ENCODE measurements at places on chromosomes 6 and 20.

- H3K27me3 ChIP-seq, result no peaks in the 10 kb centered on the region
- DNase-seq, result peak; percentile 60
- peaks cover 8% of the 10 kb centered on the region for H3K36me3 ChIP-seq
- H3K27ac ChIP-seq, result peak overlapping the region; percentile 98
- H3K4me1 ChIP-seq, result peaks cover 5% of the 10 kb centered on the region
- H3K4me3 ChIP-seq, result peak overlapping the region; percentile 93
These were observed 3.1 kb upstream of the MYL9 start for GRCh38 chr20:36538026-36538722.

- no peaks in the 10 kb centered on the region for H3K4me1 ChIP-seq
- no peak for DNase-seq
- H3K36me3 ChIP-seq, result no peaks in the 10 kb centered on the region
These were observed 44.0 kb downstream of the EFCAB8 start for GRCh38 chr20:32902456-32903420.

- DNase-seq, result no peak
- peaks cover 9% of the 10 kb centered on the region for H3K27me3 ChIP-seq
- H3K4me1 ChIP-seq, result peaks cover 8% of the 10 kb centered on the region
- H3K27ac ChIP-seq, result no peak overlapping the region
- no peaks in the 10 kb centered on the region for H3K36me3 ChIP-seq
- H3K4me3 ChIP-seq, result peak overlapping the region; percentile 78
These were observed 369 bp downstream of the SLC4A11 start for GRCh38 chr20:3238616-3239025.

GRCh38 chr20:36542516-36543183, 1.3 kb downstream of the MYL9 start:
- H3K4me1 ChIP-seq, result peaks cover 54% of the 10 kb centered on the region
- H3K27me3 ChIP-seq, result no peaks in the 10 kb centered on the region
- H3K4me3 ChIP-seq, result peak overlapping the region; percentile 92
- H3K36me3 ChIP-seq, result peaks cover 45% of the 10 kb centered on the region
- no peak for DNase-seq
- H3K27ac ChIP-seq, result peak overlapping the region; percentile 99

DNA sequence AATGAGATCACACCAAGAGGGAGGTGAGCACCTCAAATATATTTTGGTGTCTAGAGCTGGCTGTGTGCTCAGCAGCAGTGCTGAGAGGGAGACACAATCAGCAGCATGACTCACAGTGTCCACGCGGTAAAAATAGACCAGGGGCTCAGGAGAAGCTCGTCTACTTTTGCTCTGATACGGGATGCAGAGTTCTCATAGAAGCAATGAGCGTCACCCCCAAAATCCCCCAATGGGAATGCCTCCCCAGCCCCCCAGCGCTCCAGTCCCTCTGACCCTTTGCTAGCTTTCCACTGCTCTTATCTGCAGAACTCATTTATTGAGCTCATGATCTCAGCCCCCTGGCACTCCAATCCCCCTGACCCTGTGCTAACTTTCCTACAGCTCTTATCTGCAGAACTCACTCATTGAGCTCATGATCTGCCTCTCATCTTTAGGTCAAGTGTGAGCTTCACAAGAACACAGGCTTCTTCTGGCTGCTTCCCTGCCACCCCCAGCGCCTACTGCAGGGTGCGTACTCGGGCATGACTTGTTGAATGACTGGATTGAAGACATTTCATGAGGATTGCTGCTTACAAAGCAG, 34.0 kb downstream of the SYNDIG1 start:
- no peak overlapping the region for H3K4me3 ChIP-seq
- H3K36me3 ChIP-seq, result no peaks in the 10 kb centered on the region
- no peak for DNase-seq
- no peaks in the 10 kb centered on the region for H3K4me1 ChIP-seq
- H3K27me3 ChIP-seq, result no peaks in the 10 kb centered on the region
- peak overlapping the region; percentile 13 for H3K27ac ChIP-seq

GRCh38 chr6:89643406-89643805, 4.9 kb upstream of the LYRM2 start:
- H3K27ac ChIP-seq, result no peak overlapping the region
- H3K36me3 ChIP-seq, result peaks cover 42% of the 10 kb centered on the region
- no peaks in the 10 kb centered on the region for H3K4me1 ChIP-seq

DNA sequence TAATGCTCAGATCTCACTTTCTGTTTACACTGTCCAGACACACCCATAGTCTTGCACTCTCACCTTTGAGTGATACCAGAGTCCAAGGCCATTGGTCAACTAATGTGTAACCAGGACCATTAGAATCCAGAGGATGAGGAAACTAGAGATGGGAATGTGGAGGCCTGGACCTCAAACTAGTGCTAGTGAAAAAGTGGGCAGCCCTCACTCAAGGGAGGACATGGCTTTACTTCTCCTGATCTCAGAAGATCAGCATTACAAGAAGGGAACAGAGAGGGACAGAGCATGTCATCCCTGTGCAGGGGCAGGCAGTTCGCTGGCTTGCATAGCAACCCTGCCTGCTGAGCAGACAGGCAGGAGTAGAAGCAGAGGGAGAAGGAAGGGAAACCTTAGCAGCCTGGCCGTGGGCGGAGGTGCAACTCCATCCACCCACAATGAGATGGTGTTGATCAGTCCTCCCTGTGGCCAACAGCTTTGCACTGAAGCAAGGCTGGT, 22.6 kb upstream of the XRN2 start:
- no peak overlapping the region for H3K4me3 ChIP-seq
- DNase-seq, result no peak
- H3K4me1 ChIP-seq, result no peaks in the 10 kb centered on the region

- DNase-seq, result no peak
- no peak overlapping the region for H3K4me3 ChIP-seq
- H3K36me3 ChIP-seq, result no peaks in the 10 kb centered on the region
- H3K27me3 ChIP-seq, result no peaks in the 10 kb centered on the region
- no peak overlapping the region for H3K27ac ChIP-seq
- H3K4me1 ChIP-seq, result no peaks in the 10 kb centered on the region
These were observed 17.9 kb downstream of the HLA-G start for GRCh38 chr6:29845405-29846006.

- H3K27me3 ChIP-seq, result no peaks in the 10 kb centered on the region
- H3K4me3 ChIP-seq, result no peak overlapping the region
- no peak overlapping the region for H3K27ac ChIP-seq
- no peaks in the 10 kb centered on the region for H3K4me1 ChIP-seq
- H3K36me3 ChIP-seq, result no peaks in the 10 kb centered on the region
These were observed 172.3 kb downstream of the ZFP64 start for GRCh38 chr20:52019313-52019712.

GRCh38 chr20:63457737-63458136, 14.7 kb downstream of the KCNQ2 start:
- H3K27ac ChIP-seq, result no peak overlapping the region
- DNase-seq, result no peak

- no peak for DNase-seq
- no peaks in the 10 kb centered on the region for H3K27me3 ChIP-seq
- H3K4me1 ChIP-seq, result no peaks in the 10 kb centered on the region
- H3K4me3 ChIP-seq, result no peak overlapping the region
- no peaks in the 10 kb centered on the region for H3K36me3 ChIP-seq
These were observed 99.0 kb upstream of the KCNG1 start for GRCh38 chr20:51121901-51122412.

Measured in ascending aorta (tissue), 2 donors.